Neuronal stem cell (in vitro differentiated cells): ENCODE measurements at places on chromosomes 7 and 10.

GRCh38 chr10:120098232-120098930 is 205.9 kb downstream of the SEC23IP start:
- H3K27ac ChIP-seq = no peak overlapping the region
- no peak overlapping the region for H3K4me3 ChIP-seq
- no peaks in the 10 kb centered on the region for H3K27me3 ChIP-seq
- H3K36me3 ChIP-seq = no peaks in the 10 kb centered on the region
- no peak for DNase-seq

DNA sequence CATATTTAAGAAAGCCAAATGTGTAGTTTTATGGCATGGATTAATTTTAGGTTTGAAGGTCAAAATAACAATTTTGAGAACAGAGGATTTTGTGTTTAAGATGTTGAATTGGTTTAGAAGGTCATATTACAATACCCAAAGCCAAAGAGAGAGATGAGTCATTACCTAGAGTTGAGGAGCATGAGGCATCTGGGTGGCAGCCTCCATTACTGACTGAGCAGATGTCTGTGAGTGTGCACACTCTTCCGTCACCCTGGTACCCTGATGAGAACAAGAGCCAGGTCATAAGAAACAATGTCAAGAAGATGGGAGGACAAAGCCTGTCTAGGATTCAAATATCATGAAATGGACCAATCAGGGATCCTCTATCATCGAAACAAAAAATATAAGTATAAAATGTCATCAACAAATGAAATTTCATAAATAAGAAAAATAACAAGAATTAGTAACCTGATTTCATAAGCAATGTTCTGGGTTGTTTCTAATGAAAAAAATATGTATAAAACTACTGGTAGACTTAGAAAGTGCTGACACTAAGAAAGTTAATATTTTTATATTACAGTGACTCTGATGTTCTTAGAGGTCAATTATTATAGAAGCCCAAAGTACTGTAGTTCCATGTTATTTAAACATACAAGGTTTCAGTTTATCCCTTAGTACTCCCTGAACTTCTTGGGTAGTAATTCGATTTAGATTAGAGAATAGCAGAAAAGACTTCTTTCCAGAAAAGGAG is 20.0 kb downstream of the CUBN start:
- no peak overlapping the region for H3K4me3 ChIP-seq
- H3K27me3 ChIP-seq = no peaks in the 10 kb centered on the region
- H3K4me1 ChIP-seq = no peaks in the 10 kb centered on the region
- no peak for DNase-seq
- no peak overlapping the region for H3K27ac ChIP-seq

DNA sequence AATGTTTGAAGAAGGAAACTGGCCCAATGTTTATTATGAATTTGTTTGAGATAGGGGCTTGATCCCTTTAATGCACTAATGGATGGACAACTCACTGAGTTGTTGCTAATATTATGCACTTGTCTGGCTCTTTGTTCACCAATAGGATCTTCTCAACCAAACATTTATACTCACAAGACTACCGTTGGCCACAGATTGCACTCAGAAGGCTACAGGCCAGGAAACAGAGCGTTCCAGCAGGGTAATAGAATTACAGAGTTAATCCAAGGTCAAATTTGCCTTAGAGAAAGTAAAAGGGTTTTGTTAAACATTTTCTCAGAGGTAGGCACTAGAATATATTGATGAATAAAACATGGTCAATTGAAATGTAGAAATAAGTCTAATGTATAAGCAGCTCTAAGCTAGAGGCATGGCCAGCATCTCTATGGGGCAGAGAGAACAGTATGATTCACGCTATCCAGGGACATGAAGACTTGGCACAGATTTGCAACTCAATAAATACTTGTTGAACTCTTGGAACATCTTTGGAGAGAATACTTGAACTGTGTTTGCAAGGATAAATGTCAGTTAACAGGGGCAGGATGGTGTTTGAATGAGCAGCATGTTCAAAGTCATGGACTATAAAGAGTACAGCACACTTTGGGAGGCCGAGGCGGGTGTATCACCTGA is 606.9 kb downstream of the SORCS3 start:
- H3K4me1 ChIP-seq = no peaks in the 10 kb centered on the region
- no peak overlapping the region for H3K4me3 ChIP-seq
- H3K27me3 ChIP-seq = no peaks in the 10 kb centered on the region
- H3K27ac ChIP-seq = no peak overlapping the region

GRCh38 chr7:120023494-120024167 is 249.3 kb upstream of the KCND2 start:
- no peak overlapping the region for H3K4me3 ChIP-seq
- no peak overlapping the region for H3K27ac ChIP-seq
- no peaks in the 10 kb centered on the region for H3K4me1 ChIP-seq
- no peaks in the 10 kb centered on the region for H3K36me3 ChIP-seq

GRCh38 chr7:95322854-95323253 is 1.5 kb downstream of the PON1 start:
- no peak for DNase-seq
- no peaks in the 10 kb centered on the region for H3K4me1 ChIP-seq
- no peaks in the 10 kb centered on the region for H3K36me3 ChIP-seq
- no peak overlapping the region for H3K4me3 ChIP-seq
- H3K27me3 ChIP-seq = no peaks in the 10 kb centered on the region

DNA sequence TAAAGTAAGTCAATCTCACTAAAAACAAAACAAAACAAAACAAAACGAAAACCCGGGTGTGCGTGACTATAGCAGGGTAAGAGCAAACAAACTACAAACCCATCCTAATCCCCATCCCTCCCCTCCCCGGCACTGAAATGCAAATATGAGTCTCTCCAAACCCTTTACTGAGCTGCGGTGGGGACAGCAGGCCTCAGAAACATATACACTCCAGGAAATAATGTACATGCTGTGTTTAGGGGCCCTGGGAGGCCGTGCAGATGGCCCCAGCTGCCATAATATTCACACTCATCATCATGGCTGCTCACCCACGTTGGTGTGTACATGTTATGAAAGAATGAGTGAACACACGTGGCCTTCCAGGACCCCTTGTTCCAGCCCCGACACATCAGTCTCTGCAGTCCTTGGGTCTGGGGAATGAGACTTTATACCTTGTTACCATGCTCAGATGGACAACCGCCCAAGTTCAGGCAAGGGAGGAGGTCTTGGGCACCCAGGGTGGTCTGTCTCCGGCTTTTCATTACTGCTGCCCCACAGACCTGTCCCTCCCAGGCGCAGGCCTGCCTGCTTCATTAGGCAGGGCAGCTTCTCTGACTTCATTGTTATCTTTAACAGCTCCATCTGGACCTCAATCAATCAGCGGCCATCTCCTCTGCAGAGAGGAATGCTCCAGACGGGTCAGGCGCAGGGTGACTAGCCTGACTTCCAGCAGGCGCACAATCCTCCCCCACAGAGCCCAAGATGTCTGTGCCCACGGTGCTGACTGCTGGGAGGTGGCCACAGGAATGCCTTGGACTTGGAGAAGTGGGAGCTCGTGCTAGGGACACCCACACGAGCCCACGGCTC is 20.6 kb downstream of the HSPA12A start:
- no peak overlapping the region for H3K27ac ChIP-seq
- no peak for DNase-seq
- H3K36me3 ChIP-seq = no peaks in the 10 kb centered on the region
- H3K4me1 ChIP-seq = peaks cover 10% of the 10 kb centered on the region
- H3K4me3 ChIP-seq = no peak overlapping the region

DNA sequence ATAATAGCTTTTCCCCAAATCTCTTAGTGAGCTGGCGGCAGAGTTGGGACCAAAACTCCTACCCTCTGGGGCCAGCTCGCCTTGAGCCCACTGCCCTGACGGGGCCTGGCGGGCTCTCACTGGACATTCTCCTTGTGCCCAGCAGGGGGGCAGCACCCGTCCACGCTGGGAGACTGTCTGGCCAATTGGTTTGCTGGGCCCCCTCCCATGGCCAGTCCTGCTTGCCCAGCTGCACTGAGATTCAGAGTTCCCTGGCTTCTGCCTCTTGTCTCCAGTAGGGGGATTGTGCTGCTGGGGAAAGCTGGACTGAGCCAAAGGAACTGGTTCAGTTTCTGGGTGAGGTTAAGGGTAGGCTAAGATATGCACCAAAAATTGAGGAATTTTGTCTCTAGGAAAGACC is 59.8 kb downstream of the RAMP3 start:
- no peaks in the 10 kb centered on the region for H3K27me3 ChIP-seq
- no peak overlapping the region for H3K4me3 ChIP-seq
- no peaks in the 10 kb centered on the region for H3K36me3 ChIP-seq

GRCh38 chr10:86635402-86635801 is 18.9 kb upstream of the OPN4 start:
- DNase-seq = no peak
- H3K4me3 ChIP-seq = no peak overlapping the region
- no peaks in the 10 kb centered on the region for H3K36me3 ChIP-seq
- no peaks in the 10 kb centered on the region for H3K4me1 ChIP-seq
- no peaks in the 10 kb centered on the region for H3K27me3 ChIP-seq

GRCh38 chr10:132588301-132589013 is 50.9 kb downstream of the INPP5A start:
- no peak for DNase-seq
- no peaks in the 10 kb centered on the region for H3K27me3 ChIP-seq

- H3K36me3 ChIP-seq = no peaks in the 10 kb centered on the region
- H3K27me3 ChIP-seq = no peaks in the 10 kb centered on the region
- no peaks in the 10 kb centered on the region for H3K4me1 ChIP-seq
- no peak overlapping the region for H3K4me3 ChIP-seq
- no peak for DNase-seq
These were observed 24.0 kb upstream of the EEPD1 start for GRCh38 chr7:36129048-36129534.

DNA sequence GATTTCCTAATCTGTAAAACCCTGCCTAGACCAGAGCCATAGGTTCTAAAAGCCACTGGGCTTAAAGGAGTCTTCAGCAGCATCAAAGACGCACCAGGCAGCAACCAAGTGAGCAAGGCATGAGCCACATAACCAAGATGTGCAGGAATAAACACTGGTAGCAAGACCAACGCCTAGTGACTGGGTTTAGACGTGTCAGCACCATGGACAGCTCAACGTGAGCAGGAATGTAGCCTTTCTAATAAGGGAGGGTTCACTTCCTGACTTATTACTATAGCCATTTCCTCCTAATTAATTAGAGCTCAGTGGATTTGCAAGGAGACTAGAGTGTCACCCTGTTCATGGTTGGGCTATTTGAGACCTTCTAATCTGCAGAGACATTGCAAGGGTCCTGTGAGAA is 223.7 kb downstream of the LHFPL3 start:
- H3K27me3 ChIP-seq = no peaks in the 10 kb centered on the region
- peak; percentile 81 for DNase-seq
- H3K4me1 ChIP-seq = no peaks in the 10 kb centered on the region
- no peak overlapping the region for H3K27ac ChIP-seq
- no peak overlapping the region for H3K4me3 ChIP-seq
- H3K36me3 ChIP-seq = no peaks in the 10 kb centered on the region

DNA sequence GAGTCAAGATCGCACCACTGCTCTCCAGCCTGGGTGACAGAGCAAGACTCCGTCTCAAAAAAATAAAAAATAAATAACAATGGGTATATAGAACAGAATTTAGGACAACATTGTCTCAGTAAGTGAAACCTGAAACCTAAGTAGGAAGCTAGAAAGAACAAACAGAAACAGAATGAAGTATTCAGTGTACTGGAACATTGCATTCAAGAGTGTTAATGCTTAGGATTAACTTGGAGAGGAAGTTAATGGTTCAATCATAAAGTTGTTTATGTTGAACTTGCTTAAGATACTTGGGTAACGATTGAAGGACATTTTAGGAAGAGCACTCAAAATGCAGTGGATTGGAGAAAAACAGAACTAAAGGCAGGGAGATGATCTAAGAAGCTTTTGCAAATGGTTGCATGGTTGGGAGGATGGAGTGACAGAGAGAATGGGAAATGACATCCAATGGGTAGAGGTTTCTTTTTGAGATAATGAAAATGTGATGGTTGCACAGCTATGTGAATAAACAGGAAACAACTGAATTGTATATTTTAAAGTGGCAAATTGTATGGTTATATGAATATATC is 233.7 kb downstream of the ADK start:
- no peak for DNase-seq
- no peaks in the 10 kb centered on the region for H3K27me3 ChIP-seq
- no peaks in the 10 kb centered on the region for H3K4me1 ChIP-seq
- no peaks in the 10 kb centered on the region for H3K36me3 ChIP-seq

DNA sequence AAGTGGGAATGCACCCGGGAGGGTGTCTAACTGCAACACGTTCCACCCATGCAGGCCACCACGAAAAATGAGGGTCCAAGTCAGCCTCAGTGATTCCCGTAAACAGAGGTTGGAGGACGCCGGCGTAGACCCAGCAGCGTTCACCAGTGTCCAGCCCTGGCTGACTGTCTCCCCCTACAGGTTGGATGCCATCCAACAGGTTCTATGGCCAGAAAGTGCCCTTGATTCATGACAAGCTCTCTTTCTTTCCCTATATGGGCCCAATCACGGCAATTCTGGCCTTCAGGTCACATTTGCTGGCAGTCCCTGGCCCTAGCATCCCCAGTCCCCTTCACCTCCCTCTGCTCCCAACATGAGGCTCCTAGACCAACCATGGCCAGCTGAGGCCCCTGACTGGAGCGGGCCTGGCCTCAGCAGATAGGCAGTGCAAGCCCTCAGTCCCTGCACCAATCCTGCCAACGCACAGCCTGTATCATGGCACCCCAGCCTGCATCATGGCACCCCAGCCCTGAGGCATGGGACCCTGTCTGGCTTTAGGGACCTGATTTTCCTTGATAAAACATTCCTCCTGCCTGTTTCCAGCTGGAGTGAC is 227.4 kb downstream of the GRID1 start:
- no peaks in the 10 kb centered on the region for H3K27me3 ChIP-seq
- no peak overlapping the region for H3K4me3 ChIP-seq
- H3K36me3 ChIP-seq = no peaks in the 10 kb centered on the region
- no peak overlapping the region for H3K27ac ChIP-seq

DNA sequence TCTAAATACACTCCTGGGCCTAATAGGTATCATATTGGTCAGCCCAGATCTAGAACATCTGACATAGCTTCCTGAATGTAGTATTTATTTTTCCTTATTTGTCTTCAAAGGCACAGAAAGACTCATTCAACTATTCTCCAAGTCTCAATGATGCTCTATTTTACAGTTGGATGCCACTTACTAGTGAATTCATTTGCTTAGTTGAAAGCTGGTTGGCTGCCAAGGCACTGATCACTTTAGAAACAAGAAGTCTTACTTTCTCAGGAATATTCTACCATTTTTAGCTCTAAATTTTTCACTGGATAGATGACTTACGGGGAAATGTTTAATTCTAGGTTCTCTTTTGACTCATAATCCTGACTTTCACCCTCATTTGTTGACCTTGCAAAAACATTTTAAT is 863.4 kb downstream of the SORCS1 start:
- H3K4me1 ChIP-seq = no peaks in the 10 kb centered on the region
- DNase-seq = no peak
- H3K4me3 ChIP-seq = no peak overlapping the region

DNA sequence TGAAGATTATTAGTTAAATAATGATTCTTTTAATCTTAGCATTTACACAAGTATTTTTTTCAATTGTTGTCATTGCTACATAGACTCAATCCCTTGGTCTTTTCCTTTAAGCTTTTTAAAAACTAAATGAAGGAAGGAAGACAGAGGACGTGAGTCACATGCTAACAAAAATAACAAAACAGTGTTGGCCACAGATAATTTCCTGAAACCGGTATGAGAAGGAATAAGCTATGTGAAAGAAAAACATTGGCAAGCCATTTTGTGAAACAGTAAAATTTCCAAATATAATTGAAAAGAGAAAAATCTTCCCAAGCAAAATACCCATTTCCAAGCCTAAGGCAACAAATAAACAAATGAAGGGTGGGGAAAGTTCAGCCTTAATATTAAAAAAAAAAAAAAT is 223.0 kb downstream of the AHR start:
- no peak overlapping the region for H3K4me3 ChIP-seq

- DNase-seq = peak; percentile 53
- H3K36me3 ChIP-seq = peaks cover 2% of the 10 kb centered on the region
- H3K4me1 ChIP-seq = no peaks in the 10 kb centered on the region
- no peaks in the 10 kb centered on the region for H3K27me3 ChIP-seq
These were observed 62.1 kb downstream of the SDHAF3 start for GRCh38 chr7:97179454-97180104.
